ENCODE measurements at places on chromosomes 11 and 22.
A peak's percentile ranks its signal among the peaks of the same experiment; 100 is the strongest.

- no peak for DNase-seq
These were observed 47.3 kb downstream of the RELT start for GRCh38 chr11:73423506-73423905.

- DNase-seq: no peak
These were observed 2.9 kb downstream of the POU2AF3 start for GRCh38 chr11:111301004-111301841.

GRCh38 chr22:17779286-17780115 lies 5.2 kb upstream of the BID start:
- DNase-seq: no peak

- DNase-seq: no peak
These were observed 152.8 kb upstream of the NTM start for GRCh38 chr11:131217313-131218310.

DNA sequence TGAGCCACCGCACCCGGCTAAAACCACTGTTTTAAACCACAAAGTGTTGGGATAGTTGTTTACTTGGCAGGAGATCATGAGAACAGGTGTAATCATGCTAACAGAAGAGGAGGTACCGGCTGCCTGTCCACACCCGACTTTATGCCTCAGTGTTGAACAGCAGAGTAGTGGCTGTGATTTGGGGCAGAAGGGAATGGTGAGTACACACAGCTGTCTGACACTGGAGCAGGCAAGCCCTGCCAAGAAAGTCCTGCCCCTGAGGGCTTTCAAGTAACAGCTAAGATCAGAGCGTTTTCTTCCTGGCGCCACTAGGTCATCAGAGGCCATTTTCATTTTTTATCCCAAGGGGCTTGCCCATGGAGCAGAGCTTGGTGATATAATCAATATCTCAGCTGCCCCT lies 8.1 kb downstream of the CDKN1C start:
- DNase-seq: no peak

- DNase-seq: no peak
These were observed 6.9 kb upstream of the PHRF1 start for GRCh38 chr11:569158-569885.

DNA sequence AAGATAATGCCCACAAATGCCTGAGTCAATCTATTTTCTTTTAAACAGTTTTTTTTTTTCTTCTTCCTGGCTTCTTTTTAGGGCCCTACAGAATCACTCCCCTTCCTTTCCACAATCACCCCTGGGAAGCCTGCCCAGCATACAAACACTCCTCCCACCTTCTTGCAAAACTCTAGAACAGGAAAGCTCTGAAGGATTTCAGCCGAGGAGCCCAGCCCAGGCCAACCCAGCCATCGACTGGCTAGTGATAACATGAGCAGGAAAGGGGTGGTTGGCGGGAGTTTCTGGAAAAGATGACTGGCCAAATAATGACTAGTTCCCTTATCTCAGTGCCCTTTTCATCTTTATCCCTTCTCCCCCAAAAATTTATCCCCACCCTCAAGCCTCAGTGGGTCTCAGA lies 68.2 kb downstream of the USP35 start:
- DNase-seq: peak; percentile 56

DNA sequence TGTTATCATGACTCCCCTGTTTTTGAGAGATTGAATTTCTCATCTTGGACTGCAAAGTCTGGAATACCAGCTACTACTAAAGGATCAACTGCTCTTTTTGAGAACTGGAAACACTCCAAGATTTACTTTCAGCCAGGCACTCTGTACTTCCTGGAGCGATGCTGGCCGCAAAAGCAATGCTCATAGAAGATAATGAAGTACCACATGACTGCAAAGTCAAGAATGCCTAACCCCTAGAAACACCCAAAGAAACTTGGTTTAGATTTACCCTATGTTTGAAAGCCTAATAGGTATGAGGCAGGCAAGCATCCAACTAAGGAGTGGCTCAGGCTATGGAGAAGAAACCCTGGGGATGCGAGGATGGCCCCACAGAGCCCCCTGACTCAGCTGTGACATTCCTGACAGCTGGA lies 47.7 kb upstream of the ARHGAP20 start:
- peak; percentile 23 for DNase-seq

- no peak for DNase-seq
These were observed 57.8 kb downstream of the PPFIBP2 start for GRCh38 chr11:7571640-7572000.

DNA sequence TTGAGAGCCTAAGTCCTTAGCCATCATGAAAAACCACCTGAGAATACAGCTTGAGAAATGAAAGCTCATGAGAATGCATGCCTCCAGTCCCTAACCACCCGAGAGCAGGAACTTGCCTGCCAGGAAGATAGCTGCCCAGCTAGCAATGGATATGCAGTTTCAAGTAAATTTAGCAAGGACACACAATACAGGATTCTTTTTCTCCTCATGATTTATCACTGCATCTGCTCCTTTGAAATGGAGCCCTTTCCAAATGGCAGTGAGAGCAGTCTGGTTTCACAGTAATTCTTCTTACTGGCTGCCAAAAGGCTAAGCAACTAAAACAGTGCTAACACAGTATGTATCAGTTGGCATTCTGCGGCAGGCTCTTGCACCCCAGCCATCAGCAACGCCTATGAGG lies 109.9 kb downstream of the MICAL3 start:
- DNase-seq: no peak

DNA sequence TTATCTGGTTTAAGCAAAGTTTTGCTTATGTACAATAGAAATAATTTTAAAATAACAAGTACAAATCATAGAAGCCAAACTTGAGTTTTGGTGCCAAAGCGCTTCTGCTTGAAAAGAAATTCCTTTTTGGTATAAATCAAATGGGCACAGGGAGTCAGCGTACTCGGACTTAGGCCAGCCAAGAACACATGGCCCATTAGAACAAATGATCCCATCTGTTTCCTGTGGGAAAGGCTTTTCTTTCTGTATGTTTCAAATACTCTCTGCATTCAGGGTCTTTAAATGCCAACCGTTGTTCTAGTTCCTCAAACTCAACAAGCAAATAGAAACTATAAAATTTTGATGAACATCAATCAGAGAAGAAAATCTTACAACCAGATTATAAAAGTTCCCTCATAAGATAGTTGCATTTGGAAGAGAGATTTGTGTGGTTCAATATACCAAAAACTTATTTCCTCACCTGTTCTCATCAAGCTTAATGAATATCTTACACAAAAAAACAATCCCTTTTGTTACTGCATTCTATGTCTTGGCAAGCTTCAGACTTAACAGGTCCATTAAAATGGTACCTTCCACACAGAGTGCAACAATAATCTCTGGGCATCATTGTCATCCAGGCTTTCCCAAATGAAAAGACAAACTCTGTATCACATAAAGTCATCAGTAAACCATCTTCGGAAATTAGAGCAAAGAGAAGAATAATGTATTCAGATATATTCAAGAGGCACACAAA lies 739.8 kb upstream of the API5 start:
- DNase-seq: no peak

DNA sequence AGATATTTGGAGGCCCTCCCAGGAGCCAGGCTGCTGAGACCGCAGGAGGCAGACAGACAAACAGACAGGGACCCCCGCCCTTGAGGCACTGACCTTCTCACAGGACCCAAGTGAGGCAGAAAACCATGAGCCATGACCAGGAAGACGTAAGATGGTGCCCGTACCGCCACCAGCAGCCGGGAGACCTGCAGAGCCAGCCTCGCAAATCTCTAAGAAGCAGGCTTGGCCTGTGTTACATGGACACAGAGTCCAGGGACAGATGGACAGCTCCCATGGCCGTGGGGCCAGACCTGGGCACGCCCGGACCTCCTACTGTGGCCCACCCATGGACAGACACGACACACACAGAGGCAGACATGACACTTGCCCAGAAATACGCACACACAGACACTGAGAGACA lies 30.7 kb upstream of the TOLLIP start:
- DNase-seq: no peak
